ENCODE measurements at places on chromosomes 7 and 10.

GRCh38 chr10:119371704-119372663 lies 164.6 kb downstream of the GRK5 start:
- DNase-seq, result no peak

- no peak for DNase-seq
These were observed 170.2 kb downstream of the AKR1D1 start for GRCh38 chr7:138246428-138246827.

DNA sequence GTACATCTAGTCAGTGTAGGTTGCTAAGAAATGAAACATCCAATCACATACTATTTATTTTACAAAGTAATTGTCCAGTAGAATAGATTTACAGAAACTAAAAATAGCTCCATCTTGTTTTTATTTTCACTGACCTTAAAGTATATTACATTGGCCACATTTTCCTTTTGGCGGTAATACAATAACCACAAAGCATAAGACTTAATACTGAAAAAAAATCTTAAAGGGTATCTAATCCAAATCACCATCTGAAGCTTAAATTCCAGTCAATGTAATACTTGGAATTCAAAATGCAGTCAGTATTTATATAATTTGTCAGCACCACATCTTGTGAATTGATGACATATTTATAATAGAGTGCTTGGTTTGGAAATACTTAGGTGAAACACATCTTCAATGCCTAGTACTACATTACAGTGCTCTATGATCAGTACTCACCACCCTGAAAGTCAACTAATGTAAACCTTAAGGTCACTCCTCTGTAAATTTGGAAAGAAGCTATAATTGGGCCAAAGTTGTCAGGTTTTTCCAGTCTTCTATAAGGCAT lies 8.9 kb downstream of the ANKMY2 start:
- no peak for DNase-seq

- DNase-seq, result no peak
These were observed 54.2 kb upstream of the FRMD4A start for GRCh38 chr10:14384915-14385314.

DNA sequence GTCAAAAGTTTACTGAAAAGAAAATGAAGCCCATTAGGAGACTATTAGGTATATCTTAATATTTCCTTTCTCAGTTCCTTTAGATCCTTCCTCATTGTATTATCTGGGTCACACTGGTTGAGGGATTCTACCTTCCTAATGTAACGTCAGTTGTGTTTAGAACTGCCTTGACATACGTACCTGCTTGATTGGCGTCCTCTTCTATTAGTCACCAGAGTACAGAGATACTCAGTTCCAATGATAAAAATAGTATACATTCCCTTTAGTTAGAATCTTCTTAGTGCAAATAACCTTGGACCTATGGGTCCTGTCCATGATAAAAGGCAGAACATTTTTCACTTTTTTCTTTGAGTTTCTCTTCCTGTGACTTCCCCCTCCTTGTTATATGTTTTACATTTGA lies 45.2 kb downstream of the AHCYL2 start:
- no peak for DNase-seq

- DNase-seq, result no peak
These were observed 707 bp upstream of the C1GALT1 start for GRCh38 chr7:7181519-7182155.

GRCh38 chr7:8125680-8126444 lies 136.1 kb downstream of the ICA1 start:
- no peak for DNase-seq

GRCh38 chr10:75228834-75229233 lies 6.9 kb downstream of the COMTD1 start:
- peak; percentile 13 for DNase-seq

DNA sequence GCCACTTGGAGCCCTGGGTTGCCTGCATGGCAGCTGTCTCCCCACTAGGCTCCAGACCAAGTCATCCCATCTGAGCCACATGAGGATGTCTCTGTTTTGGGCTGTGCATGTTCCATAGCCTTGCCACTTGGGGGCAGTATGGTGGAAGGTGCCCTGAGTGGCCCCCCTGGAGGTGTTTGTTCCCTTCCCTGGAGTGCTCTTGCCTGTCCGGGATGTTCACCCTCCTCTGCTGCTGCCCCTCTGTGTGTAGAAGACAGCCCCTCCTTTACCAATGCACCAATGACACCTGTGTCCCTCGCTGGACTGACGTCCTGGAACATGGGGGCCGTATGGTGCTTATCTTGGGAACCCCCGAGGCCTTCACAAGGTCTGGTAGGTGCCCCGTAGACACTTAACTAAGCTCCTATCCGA lies 100.2 kb downstream of the ACTR3B start:
- no peak for DNase-seq

DNA sequence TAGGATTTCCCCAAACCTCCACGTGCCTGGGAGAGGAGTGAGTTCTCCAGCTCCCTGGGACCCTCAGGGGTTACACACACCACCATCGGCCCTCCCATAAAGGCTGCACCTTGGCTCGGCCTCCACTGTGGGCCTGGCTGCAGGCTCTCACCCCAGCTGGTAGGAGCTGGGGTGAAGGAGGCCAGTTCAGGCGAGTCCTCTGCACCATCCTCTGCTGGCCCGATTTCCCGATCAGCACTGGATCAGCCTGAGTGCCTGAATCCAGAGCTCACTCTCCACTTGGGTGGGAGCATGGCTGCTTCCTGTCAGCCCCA lies 115.1 kb upstream of the RET start:
- no peak for DNase-seq

- no peak for DNase-seq
These were observed 281.1 kb downstream of the PRPF18 start for GRCh38 chr10:13867822-13868221.

- no peak for DNase-seq
These were observed 33.9 kb upstream of the GPAM start for GRCh38 chr10:112217386-112218035.

DNA sequence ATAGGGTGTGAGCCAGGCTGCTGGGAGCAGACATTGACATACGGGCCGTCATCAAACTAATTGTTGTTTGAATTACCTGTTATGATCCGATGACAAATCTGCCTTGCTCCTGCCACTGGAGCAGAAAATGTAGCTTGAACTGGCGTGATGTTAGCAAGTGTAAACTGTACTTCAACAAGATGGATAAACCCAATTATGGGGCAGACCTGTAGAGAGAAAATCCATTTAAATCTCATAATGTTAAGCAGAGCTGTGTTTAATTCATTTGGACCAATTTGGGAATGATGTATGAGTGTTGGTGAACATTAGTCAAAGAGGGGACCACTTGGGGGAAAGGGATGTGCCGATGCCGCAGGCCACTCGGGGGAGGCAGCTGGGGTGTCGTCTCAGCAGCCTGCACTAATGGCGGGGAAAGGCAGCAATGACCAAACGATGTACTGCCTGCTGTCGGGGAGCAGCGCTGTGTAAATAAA lies 27.4 kb downstream of the TCF7L2 start:
- DNase-seq, result no peak

GRCh38 chr7:95429241-95429990 lies 5.4 kb downstream of the PON2 start:
- DNase-seq, result no peak

DNA sequence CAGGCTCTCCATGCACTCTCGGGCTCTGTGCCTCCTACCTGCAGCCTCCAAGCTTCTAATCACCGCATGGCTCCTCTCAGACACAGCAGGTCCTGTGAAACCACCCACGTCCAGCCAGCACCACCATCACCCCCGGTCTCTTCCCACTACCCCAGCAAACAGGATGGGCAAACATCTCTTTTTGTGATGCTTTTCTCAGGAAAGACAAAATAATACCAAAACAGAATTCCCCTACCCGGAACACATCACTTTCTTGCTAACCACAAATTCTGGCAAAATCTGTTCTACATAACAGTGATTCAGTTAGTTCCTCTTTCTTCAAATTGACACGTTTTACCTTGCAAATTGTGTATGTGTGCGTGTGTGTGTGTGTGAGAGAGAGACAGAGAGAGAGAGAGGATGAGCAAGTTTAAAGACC lies 6.5 kb downstream of the SNX8 start:
- DNase-seq, result no peak

DNA sequence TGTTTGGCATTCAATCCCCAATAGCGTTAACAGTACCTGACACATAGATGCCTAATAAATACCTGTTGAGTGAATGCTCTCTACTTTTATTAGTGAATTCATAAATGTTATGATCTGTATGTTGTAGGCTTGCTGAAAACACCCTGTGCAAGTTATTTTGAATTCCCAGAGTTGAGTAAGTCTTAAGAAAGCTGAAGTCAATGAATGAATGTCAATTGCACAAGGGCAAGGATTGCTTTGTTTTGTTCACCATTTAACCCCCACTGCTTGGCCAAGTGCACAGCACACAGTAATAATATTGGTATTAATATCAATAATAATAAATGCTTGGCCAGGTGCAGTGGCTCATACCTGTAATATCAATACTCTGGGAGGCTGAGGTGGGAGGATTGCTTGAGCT lies 10.2 kb downstream of the CPA1 start:
- DNase-seq, result no peak

DNA sequence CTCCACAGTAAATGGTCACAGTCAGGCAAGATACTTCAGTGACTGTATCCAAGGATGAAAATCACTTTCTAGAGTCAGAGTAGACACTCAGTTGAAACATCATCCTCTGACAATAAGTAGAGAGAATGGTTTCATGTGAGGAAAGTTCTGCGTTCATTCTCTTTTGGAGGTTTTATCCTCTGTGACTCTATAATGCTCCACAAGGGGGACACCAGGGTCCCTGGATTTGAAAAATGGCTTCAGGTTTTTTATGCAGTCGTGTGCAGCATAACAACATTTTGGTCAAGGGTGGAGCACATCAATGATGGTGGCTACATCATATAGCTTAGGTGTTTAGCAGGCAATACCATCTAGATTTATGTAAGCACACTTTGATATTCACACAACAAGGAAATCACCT lies 40.4 kb downstream of the TMEM168 start:
- no peak for DNase-seq

DNA sequence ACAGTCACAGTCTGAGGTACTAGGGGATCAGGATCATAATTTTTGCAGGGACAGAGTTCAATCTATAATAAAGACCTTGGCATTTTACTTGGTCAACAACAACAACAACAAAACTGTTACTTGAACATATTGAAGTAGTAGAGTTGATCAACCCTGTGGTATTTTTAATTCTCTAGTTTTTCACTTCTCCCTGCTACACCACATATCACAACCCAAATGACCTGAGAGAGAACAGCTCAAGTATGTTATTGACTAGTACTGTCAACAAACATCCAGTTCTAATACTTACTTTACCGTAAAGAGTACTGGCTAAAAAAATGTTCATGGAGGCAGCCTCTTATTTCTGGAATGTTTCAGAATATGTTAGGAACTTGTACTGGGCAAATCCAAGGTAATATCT lies 90.5 kb upstream of the FAM3C start:
- DNase-seq, result no peak

GRCh38 chr10:119448628-119449584 lies 93.6 kb downstream of the RGS10 start:
- no peak for DNase-seq

DNA sequence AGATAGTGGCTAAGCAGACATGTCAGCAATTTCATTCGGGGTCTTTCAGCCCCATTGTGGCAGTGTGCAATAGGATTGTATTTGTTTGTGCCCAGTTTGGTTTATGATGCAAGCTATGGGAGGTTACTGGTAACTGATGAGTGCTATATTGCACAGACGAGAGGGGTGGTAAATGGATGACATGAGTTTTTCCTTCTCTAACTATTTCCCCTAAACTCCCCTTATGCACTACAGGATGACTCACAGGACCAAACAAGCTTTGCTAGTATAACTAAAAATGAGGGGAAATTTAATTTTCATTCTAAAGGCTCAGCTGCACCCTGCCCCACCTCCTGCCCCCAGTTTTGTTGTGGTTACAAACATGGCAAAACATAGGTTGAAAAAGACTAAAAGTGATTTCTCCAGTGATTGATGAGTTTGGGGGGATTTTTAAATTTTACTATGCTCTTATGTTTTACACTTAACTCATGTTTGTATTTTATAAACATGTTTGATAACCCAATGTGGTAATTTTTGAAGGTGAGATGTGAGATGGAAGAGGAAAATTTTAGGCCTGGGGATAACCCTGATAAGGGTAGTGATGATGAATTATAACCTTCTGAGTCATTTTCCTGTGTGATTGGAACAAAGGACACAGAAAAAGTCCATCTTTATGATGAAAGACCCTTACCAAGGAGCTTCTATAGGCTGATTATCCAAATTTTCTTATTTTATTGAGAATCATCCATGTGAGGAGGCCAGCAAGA lies 60.8 kb upstream of the NAMPT start:
- DNase-seq, result no peak

GRCh38 chr10:36425131-36425797 lies 700.1 kb upstream of the ANKRD30A start:
- no peak for DNase-seq

DNA sequence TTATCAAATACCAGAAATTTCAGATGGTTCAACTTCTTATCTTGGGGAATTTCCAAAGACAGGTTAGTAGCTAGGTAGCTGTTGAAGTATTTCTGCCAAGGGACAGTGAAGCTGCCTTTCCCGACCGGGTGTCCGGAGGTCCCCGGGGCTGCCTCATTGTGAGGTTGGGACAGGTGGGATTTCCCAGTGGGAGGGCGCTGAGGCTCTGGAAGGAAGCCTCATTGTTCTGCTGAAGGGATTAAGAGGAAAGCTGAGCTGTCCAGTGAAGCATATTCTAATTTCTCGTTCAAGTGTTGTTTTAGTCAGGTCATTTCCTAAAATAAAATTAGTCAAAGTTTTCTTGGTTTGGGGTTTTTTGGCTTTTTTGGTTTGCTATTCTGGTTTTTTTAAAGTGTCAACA lies 244.2 kb downstream of the MGMT start:
- DNase-seq, result no peak

DNA sequence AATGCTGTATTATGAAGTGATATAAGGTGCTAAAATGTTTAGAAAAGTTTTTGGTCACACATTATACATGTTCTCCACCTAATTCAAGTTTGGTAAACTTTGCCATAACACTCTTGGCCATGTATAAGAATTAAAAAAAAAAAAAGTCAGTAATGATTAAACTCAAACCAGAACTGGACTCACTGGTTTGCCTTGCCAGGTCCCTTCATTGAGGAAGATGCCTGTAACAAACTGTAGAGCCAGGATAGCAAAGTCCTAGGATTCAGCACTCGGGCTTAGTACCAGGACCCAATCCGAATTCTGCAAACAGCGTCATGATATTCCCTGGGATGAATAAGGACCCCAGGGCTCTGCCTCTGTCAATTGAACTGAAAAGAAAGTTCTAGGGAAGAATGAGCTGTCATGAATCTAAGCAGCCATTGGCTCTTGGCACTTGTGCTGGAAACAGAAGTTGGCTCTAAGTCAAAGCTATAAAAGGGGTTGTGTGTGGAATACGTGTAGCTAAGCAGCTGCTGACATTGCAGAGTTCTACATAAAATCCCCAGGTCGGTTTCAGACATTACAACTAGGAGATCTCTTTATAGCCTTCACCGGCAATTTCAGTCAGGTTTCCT lies 216.9 kb downstream of the C7orf25 start:
- DNase-seq, result no peak

Data from G401 (cell line).